Stimulated activated CD8-positive, alpha-beta memory T cell treated with anti-CD3 and anti-CD28 coated beads, Interleukin-2, amount 100 ng/mL, for 1 hour (primary cell): ENCODE measurements at places on chromosomes 3 and 15.

DNA sequence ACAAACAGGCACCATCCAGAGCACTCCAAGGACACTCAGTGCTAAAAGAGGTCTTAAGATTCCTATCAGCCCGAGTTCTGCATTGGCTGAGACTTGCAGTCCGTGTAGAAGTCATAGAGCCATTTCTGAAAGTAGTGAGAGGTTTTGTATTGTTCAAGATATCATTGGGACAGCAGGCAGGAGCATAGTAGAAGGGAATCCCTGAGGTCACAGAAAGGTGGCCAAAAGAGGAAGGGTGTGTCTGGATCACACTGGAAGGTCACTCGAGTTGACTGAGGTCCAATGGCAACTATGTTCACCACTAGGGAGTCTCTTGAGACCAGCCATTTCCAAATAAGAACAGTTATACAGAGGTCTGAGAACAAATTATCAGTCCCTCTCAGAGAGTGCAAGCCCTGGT, 468.3 kb downstream of the EPHB1 start:
- no peak for DNase-seq

DNA sequence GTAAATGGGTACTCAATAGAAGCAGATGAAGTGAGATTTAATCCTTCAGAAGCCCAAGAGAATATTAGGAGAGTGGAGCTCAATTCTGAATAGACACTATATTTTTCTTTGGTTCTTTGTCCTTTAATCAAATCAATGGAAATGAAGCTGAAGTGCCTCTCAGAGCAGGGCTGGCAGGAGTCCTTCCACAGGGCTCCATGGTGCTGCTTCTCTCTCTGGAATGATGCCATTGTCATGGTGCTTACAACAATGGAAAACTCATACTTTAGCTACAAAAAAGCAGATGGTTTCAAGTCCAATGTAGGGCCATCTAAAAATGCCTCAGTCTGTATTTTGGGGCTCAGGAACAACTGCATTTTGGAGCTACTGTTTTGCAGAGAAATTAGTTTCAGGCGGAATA, 125.1 kb downstream of the SNRK start:
- DNase-seq, result no peak

- DNase-seq, result no peak
Measured at GRCh38 chr3:66644549-66644948, 143.7 kb upstream of the LRIG1 start.

DNA sequence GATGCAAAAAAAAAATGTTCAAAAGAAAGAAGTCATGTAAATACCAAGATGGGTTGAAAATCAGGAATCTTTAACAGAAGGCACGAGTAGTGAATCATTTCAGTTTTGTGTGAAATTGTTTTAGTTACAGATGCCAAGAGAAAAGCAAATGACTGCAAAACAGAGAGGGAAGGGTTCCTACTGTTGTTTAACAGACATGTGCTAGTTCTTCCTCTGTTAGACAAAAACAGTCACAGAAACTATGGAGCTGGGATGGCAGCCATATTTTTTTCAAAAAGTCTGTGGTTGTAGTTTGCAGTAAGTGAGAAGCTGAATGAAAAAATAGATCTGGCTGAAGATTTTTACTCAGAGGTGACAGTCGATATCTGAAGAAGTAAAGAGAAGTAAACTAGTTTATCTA, 511.9 kb downstream of the ZIC1 start:
- DNase-seq, result no peak

- DNase-seq, result no peak
Measured at GRCh38 chr3:10632741-10633140, 127.4 kb upstream of the ATP2B2 start.

- no peak for DNase-seq
Measured at GRCh38 chr15:73922186-73923151, 3.8 kb upstream of the LOXL1 start.

DNA sequence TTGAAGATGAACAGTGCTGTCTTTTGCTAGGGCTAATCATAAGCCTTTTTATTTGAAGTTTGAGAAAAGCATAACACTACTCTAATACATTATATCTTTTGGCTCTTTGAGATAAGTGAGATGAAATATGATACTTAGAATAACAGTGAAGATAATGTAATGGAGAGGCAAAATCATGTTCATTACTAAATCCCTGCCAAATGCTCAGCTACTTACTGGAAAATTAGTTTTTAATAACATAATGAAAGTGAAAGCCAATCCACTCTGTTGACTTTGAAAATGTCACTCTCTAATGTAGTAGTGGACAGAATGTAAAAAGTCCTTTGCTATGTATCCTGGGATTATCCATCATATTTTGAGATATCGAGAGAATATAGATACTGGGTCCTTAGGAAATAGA, 35.9 kb upstream of the MYH15 start:
- no peak for DNase-seq

- DNase-seq, result no peak
Measured at GRCh38 chr3:141489203-141489602, 2.4 kb downstream of the RASA2 start.

DNA sequence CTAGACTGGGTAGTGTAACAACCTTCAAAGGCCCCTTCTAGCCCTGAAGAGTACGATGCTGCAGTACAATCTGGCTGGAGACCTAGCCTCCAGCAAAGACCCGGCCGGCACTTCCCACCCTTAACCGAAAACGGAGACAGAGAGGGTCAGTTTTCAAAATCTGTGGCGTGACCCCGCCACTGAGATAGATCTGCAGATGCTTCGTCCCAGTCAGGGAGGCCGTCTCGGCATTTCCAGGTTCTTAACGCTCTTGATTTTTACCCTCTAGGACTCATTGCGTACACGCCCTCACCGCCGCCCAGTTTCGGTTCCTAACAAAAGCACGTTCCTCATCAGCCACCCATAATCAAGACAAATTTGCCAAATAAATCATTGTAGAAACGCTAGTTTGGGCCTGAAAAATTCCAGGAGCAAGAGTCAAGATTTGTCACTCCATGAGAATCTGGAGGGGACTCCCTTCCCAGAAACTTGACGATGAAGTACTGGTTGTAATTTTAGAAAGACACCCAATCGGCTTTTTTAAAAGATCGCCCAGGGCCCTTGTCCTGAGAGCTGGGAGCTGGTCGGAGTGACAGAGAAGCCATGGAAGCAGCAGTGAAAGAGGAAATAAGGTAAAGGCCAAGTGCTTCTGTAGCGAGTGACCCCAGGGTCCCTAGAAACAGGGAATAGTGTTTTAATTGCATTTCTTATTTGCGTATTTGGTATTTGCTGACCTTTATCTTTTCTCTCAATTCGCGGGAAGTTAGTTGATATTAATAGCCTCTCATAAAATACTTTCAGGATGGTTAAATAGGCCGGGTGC, 868 bp upstream of the TMEM87A start:
- DNase-seq, result peak; percentile 40

DNA sequence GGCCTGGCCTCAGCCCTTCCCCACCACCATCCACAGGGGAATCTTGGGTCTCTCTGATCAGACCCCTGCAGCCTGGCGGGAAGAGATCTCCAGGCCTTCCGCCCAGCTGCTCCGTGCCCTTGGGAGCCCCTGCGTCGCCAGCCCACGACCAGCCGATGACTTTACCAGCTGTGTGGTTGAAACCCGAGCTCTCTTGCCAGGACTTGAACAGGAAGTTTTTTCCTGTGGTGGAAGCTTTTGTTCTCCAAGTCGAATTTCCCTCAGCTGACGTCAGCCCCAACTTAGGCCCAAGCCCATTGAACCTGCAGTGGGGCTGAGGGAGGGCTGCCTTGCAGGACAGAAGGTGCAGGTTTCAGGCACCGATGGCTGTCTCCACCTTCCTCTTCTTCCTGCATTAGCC, 51.7 kb upstream of the SMAD3 start:
- DNase-seq, result no peak

- no peak for DNase-seq
Measured at GRCh38 chr15:58279106-58279505, 140.9 kb downstream of the AQP9 start.

DNA sequence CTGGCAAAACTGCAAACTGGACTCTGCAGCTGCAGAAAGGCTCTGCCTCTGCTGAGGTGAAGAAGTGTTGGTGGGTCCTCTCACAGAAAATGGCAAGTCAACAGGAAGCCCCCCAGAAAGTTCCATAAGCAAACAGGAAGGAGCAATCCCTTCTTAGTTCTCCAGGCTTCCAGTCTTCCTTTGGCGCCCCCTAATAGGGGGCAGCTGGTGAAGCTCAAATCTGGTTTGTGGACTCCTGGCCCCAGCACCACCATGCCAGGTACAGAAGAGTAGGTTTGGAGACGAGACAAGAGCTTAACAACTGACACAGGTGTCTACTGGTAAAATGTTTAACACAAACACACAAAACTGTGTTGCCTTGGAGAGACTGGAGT, 35.5 kb downstream of the LEO1 start:
- no peak for DNase-seq

GRCh38 chr3:140204271-140204984, 269.4 kb downstream of the CLSTN2 start:
- DNase-seq, result no peak

GRCh38 chr3:168024537-168024941, 71.2 kb downstream of the GOLIM4 start:
- no peak for DNase-seq

DNA sequence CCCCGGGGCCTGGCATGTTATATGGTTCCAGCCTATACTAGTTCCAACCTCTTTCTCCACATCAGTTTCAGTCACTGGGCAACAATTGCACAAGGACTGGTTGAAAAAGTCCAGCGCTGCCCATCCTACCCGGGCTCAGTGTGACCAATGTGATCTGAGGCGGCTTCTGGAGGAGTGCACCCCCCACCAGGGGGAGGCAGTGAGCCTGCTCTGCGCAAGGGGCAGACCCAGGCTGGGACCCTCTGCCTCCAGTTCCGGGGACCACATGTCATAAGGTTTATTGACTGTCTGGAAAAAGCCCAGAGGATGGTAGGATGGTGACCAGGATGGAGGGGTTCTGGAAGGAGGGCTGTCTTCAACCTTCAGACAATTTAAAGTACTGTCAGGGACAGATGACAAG, 25.6 kb upstream of the NR2E3 start:
- DNase-seq, result no peak

GRCh38 chr3:189298469-189299375, 127.0 kb downstream of the TPRG1 start:
- DNase-seq, result no peak

DNA sequence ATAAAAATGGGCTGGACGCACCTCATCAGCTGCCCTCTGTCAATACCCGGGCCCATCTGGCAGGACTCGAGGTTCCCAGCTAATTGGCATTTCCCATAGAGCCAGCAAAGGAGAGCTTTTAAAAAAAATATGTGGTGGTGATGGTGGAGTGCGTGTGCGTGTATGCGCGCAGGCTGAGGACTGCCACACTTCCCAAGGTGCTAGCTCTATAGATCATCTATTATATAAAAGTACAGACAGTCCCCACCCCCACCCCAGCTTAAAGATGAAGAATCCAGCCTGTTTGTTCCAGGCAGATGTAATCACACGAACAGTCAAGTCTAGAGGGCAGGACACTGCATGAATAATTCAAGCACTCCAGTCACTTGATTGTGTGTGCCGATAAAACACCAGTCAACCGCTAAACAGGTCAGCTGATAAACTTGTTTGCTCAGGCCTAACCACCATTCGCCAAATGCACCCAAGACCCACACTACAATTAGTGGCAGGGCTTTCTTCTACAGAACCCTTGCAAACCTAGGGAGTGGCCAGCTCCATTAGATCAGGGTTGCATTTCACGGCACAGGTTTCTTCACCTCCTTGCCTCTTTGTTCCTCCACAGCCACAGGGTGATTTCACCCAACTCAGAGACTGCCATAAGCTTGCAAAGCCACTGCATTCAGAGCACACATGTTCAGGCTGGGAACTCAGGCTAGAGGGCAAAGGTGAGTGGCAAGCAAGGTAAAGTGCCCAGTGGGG, 5.8 kb downstream of the TLE3 start:
- no peak for DNase-seq

DNA sequence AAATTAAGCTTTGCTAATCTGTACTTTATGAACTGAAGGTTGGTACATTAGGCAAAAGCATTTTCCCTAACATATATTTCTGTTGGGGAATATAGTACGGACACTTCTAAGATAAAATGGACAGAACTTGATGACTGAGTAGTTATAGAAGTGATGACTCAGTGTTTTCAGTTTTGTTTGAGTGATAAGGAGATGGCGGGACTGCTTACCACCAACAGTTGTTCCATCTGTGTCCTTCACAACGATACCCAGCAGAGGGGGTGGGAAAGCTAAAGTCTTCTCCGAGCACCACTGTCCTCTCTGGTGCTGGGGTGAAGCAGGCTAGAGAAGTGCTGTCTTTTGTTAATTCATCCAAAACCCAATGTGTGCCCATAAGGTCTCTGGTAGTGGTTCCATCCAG, 195.8 kb downstream of the CD47 start:
- no peak for DNase-seq

DNA sequence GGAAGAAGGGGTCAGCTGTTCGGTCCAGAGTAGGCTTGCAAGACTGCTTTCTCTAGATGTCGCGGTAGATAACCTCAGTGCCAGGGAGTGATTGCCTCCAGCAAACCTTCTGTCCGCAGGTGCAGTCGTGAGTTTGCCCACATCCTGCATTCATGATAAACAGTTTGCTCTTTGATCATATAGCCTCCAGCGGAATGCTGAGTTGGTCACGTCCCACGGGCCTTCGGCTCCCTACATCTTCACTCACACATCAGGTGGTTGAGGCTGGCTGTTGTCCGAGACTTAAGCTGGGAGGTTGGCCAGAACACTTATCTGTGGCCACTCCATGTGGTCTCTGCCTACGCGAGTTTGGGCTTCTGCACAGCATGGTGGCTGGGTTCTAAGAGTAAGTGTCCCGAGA, 62.1 kb upstream of the NR2C2 start:
- DNase-seq, result no peak

GRCh38 chr3:4688411-4688810, 195.3 kb downstream of the ITPR1 start:
- DNase-seq, result no peak

DNA sequence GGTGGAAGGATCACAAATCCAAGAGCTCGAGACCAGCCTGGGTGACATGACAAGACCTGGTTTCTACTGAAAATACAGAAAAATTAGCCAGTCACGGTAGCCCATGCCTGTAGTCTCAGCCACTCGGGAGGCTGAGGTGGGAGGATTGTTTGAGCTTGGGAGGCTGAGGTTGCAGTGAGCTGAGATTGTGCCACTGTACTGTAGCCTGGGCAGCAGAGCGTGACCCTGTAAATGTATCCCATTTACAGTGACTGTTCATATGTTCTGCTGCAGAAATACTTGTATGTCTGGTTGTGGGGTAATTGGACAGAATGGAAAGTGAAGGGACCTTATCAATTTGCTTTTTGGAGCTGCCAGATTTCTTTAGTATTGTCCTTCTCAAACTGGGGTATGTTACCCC, 24.9 kb downstream of the ATG7 start:
- no peak for DNase-seq

GRCh38 chr3:68515237-68515636, 417.1 kb downstream of the TAFA4 start:
- no peak for DNase-seq

DNA sequence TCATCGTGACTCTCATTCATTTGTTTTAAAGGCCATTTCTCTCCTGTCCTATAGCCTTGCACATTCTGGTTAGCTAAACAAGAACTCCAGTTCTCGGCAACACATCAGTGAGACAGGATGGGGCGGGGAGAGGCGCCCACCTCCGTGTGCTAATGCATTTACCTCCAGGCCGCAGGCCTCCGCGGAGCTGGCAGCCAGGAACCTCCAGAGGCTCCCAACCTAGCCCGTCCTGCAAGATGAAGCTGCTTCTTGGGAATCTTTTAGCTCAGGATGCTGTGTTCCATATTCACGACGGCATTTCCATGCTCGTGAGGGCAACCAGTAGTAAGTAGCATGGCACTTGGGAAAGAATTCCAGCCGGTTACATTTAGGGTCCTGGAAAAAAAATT, 47.9 kb downstream of the RGMA start:
- DNase-seq, result no peak

- no peak for DNase-seq
Measured at GRCh38 chr15:85984241-85984640, 95.4 kb upstream of the AGBL1 start.
